Activated T-helper 9 cell treated with anti-CD3 and anti-CD28 coated beads, Interleukin-2, amount 50 U/mL, for 16 hours (primary cell): ENCODE measurements at places on chromosomes 4 and X.

DNA sequence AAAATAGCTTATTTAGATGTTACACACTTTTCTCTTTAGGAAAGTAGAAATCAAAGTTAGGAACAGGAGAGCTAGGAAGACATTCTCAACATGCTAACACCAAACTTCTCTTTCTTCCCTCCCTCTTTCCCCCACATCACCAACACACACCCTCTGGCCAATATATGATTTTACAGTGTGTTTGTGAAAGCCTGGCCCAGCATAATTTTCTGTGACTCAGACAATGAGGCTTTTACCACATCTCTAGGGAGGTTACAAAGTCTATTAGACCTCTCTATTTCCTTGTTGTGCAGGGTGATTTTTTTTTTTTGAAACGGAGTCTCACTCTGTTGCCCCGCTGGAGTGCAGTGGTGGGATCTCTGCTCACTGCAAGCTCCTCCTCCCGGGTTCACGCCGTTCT lies 189.9 kb downstream of the AASDH start:
- DNase-seq, result no peak

GRCh38 chr4:185445209-185445608 lies 19.4 kb upstream of the UFSP2 start:
- DNase-seq, result no peak

GRCh38 chr4:14967982-14968381 lies 34.3 kb upstream of the CPEB2 start:
- no peak for DNase-seq

DNA sequence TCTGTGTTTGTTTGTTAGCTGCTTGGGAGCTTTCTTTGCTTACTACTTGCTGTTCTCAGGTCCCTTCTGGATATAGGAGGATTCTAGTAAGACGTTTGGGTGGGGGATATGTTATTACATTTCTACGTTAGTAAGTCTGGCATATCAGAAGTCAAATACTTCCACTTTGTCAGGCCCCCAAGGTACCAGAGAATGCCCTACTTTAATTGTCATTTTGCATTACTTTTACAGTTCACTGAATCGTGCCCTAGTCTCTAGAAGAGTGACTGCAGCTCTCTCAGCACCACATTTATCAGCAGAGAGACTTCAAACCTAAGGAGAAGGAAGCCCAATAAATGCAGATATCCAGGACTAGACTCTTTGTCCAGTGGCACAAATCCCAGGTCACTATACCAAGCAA lies 54.4 kb downstream of the PCDH19 start:
- DNase-seq, result no peak

GRCh38 chrX:139844884-139845283 lies 88.0 kb downstream of the ATP11C start:
- no peak for DNase-seq

DNA sequence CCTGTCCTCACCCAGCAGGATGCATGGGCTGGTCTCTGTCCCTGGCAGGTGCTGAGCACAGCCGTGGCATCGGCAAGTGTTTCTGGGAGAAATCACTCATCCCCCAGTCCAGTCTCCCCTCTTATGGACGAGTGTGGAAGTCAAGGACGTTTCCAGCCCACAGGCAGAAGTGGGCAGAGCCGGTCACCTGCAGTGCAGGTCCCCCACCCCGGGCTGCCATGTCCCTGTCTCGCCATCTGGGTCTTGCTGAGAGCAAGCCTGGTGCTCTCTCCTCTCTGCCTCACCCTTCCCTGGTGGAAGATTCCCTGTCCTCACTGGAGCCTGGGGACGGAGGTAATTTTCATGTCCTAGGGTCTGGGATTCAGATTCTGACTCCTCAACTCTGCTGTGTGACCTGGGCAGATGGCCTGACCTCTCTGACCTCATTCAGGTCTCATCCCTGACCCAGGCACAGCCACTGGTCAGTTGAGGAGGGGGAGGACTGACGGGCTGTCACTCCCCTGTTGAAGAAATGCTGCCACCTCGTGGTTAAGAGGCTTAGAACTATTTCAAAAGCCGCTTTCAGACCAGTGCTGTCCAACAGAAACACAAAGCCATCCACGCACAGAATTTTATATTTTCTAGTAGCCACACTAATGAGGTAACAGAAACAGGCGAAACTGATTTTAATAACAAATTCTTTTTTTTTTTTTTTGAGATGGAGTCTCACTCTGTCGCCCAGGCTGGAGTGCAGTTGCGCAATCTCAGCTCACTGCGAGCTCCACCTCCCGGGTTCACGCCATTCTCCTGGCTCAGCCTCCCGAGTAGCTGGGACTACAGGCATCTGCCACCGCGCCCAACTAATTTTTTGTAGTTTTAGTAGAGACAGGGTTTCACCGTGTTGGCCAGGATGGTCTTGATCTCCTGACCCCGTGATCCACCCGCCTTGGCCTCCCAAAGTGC lies 1.8 kb downstream of the CPZ start:
- no peak for DNase-seq

DNA sequence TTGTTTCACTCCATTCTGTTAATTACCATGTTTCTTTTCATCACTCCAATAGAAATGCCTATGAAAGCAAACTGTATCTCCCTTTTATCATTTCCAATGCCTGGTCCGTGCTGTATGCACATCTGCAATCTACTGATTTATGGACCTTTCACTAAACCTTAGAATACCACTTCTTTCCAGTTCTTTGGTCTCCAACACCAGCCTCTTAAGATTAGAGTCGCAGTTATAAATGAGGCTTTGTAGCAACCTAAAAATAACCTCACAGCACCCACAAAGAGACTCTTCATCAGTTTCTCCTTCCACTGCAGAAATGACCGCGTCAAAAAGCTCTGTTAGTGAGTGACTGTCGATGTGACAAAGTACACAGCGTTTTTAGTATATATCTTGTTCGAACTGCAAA lies 282.6 kb downstream of the ADGRA3 start:
- no peak for DNase-seq

GRCh38 chr4:108060164-108060563 lies 70.5 kb downstream of the HADH start:
- no peak for DNase-seq

- DNase-seq, result no peak
Measured at GRCh38 chrX:49925176-49925575, 2.8 kb downstream of the CLCN5 start.

- DNase-seq, result no peak
Measured at GRCh38 chr4:32841217-32841616, 2121.0 kb downstream of the PCDH7 start.

DNA sequence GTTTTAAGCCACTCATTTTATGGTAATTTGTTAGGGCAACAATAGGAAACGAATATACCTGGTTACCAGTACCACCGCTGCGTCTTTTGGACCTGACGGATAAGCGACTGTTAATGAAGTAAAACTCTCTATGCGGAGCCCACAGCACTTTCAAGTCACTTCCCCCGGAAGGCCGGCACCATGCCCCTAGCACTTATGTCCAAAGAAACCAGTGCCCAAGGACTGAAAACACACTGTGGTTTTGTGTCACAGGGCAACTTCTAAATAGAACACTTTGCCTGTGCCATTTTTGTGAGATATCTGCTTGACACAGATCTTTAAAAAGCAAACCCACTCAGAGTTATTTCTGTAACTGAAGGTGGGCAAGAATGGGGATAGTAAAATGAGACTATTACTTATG lies 22.7 kb downstream of the SH3KBP1 start:
- DNase-seq, result no peak

- DNase-seq, result no peak
Measured at GRCh38 chr4:87375719-87376291, 15.2 kb downstream of the HSD17B11 start.

GRCh38 chr4:145881989-145882388 lies 56.6 kb downstream of the ZNF827 start:
- no peak for DNase-seq

- DNase-seq, result no peak
Measured at GRCh38 chrX:117538178-117539089, 578.2 kb downstream of the KLHL13 start.

DNA sequence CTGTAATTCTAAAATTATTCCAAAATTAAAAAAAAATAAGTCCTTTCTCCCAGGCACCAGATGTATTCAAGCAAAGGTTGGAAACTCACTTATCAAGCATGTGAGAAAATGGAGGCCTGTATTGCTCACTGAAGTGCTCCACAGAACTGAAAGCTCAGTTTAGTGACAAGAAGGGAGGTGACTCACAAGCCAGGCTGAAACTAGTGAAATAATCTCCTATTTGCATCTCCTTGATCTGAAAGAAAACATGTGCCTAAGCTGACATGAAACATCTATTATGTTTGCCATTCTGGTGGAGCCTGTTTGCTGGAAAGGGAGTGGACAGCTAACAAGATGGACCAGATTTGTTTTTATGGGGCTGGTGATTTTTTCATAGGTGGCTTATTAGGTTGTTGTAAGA lies 54.0 kb upstream of the AMELX start:
- DNase-seq, result no peak

GRCh38 chr4:104868958-104869357 lies 277.7 kb upstream of the TET2 start:
- no peak for DNase-seq

- DNase-seq, result no peak
Measured at GRCh38 chr4:165204462-165204830, 2.9 kb upstream of the KLHL2 start.

GRCh38 chrX:121504153-121504552 lies 456.7 kb downstream of the GLUD2 start:
- DNase-seq, result no peak

DNA sequence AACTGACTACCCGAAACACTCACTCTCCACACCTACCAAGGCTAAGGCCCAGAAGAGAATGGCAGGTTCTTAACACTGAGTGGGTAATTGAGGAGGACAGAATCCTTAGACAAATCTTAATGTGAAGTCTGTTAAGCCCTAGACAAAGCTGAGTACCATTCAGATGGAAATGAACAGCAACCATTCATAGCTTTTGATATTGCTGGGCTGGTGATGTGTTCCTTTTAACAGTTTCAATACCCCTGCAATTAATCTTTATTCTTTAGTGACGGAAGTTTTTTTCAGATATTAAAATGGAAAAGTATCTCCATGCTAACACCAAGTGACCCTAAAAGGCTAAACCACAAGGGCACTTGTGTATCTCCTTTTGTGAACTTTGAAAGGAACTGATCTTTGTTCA lies 334.9 kb downstream of the OPHN1 start:
- no peak for DNase-seq

DNA sequence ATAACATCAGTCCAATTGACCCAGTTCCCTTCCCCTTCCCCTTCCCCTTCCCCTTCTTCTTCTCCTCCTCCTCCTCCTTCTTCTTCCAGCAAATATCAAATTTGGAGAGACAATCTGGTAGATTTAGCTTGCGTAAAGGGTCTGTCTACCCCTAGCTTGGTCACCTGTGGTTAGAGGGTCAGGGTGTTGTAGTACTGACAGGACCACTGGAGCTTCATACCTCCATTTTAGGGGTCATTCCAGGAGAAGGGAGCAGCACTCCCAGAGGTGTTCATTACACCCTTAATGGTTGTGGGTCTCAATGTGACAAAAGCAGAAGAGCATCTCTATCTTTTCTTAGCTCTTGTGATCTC lies 3.7 kb upstream of the FGB start:
- DNase-seq, result no peak

- DNase-seq, result no peak
Measured at GRCh38 chr4:40621592-40622512, 7.8 kb downstream of the RBM47 start.

- DNase-seq, result no peak
Measured at GRCh38 chr4:3070709-3071500, 3.4 kb downstream of the HTT-AS start.

- no peak for DNase-seq
Measured at GRCh38 chrX:45134315-45134731, 66.4 kb downstream of the DIPK2B start.

DNA sequence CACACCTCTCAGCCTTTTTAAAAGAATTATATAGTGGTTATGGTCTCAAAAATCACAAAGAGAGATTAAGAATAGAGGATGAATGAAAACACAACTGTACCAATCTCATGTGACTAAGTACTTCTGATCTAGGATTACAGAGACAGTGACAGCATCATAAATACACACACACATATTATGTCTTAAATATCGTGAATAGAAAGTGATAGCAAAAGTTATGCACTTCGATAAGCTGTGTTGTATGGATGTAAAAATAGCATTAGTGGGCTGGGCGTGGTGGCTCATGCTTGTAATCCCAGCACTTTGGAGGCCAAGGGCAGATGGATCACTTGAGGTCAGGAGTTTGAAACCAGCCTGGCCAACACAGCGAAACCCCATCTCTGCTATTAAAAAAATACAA lies 25.0 kb downstream of the GYPA start:
- DNase-seq, result no peak

- no peak for DNase-seq
Measured at GRCh38 chrX:105109936-105110335, 110.6 kb downstream of the TEX13A start.

DNA sequence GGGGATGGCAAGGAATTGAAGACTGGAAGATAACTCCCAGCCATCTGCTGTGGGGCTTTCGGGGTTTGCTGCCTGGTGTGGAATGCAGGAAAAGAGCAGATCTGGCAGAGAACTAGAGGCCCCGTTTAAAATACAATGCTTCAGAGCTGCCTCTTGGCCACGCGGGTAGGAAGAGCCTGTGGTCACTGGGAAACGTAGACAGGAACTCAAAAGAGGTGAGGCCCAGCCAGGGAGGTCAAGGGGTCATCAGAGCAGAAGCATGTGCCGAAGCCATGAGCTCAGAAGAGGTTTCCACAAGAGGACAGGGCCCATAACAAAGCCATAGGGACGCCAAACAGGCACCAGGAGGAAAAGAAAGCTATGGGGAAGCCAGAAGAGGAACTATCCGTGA lies 14.5 kb upstream of the STS start:
- no peak for DNase-seq

DNA sequence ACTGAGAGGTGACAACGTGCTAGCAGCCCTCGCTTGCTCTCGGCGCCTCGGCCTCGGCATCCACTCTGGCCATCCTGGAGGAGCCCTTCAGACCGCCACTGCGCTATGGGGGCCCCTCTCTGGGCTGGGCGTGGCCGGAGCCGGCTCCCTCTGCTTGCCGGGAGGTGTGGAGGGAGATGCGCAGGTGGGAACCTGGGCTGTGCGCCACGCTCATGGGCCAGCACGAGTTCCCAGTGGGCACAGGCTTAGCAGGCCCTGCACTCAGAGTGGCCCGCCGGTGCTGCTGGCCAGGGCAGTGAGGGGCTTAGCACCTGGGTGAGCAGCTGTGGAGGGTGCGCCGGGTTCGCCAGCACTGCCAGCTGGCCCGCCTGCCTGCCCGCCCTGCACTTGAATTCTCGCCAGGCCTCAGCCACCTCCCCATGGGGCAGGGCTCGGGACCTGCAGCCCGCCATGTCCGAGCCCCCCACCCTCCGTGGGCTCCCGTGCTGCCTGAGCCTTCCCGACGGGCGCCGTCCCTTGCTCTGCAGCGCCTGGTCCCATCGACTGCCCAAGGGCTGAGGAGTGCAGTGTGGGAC lies 148.0 kb downstream of the RAPGEF2 start:
- no peak for DNase-seq

DNA sequence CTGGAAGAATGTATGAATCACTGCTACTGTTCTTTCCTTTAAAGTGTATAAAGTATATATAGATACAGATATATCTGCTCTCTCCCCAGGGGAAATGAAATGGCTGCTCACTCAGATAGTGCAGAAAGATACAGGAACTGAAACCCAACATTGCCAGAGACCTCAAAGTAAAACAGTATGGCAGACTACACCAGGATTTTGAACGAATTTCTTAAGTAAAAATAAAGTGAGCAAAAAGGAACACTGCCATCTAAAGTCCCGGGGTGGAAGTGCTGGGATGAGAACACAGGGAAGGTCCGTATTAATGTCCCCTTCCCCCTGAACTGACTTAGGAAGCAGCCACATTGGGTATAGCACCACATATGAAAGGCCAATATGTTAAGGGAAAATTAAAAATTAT lies 93.4 kb downstream of the TMA16 start:
- DNase-seq, result no peak

- DNase-seq, result no peak
Measured at GRCh38 chr4:81516241-81516640, 44.5 kb upstream of the RASGEF1B start.

- no peak for DNase-seq
Measured at GRCh38 chrX:15873566-15873965, 19.0 kb upstream of the AP1S2 start.
